ENCODE measurements at places on chromosomes 6 and 20.

GRCh38 chr6:11766589-11767450 lies 11.8 kb downstream of the ADTRP start:
- no peak for DNase-seq

DNA sequence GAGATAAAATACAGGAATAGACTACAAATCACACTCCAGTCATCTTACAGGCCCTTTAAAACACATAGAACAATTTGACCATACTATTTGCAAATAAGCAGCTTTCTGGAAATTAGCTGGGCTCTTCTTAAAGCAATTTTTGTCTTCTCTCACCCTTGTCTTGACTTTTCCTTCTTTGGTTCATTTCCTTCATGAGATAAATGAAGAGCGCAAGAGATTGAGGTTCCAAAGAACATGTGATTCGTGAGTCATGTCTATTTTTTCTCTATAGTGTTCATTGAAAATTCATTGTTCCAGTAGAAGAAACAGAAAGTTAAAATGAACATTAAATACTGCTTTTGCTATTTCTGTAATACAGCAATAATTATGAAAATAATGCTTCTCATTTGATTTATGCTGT lies 33.9 kb downstream of the PRDM1 start:
- no peak for DNase-seq

DNA sequence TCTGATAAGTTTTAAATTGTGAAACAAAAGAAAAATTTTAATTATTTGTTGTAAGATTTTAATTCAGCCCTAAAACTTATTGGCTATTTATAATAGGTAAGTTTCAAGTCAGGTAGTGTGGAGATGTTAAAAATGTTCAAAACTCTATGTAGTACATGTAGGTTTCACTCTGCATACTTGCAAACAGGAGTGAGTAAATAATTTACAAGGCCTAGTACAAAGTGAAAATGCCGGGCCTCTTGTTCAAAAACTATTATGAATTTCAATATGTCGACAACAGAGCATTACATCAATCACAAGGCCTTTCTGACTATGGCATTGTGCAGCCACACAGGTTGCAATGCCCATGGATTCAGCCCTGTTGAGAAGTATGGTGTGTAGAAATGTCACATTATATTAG lies 80.9 kb upstream of the GRIK2 start:
- no peak for DNase-seq

GRCh38 chr6:13044390-13044789 lies 283.9 kb downstream of the TBC1D7 start:
- peak; percentile 41 for DNase-seq

DNA sequence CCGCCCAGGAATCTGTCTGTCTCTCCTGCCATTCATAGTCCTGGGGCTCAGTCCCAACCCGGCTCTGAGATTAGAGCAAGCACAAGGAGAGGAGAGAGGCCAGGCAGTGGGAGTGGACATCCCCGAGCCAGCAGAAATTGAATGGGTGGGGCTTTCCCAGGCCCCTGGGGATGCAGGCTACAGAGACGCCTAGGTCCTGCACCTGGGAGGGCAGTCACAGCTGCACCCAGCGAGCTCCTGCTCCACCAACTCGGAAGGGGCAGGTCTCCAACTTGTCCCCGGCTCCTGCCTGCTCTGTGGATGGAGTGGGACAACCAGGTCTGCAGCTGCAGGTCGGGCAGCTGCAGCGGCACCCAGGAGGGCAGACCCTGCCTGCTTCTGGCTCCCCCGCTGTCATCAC lies 11.1 kb upstream of the AIG1 start:
- no peak for DNase-seq

GRCh38 chr6:90364286-90364685 lies 67.6 kb upstream of the BACH2 start:
- DNase-seq, result no peak

DNA sequence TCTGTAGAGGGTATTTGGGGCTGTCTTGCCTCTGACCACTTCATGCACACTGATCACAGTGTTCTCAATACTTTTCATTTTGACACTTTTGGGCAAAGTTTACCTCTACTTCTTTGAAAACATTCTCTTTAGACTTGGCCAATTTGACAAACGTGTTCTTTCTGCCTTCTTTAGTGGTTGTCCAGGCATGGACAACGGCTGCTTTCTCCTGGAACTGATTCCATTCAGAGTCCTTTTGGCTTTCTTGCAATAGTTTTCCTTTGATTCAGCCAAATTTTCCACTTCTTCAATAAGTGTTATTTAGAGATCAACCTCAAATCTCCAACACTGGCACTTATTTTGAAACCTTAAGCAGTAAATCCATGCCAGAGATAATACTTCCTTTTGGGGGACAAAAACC lies 6.7 kb upstream of the CST9 start:
- DNase-seq, result no peak

GRCh38 chr6:142047934-142048592 lies 84.7 kb upstream of the GJE1 start:
- no peak for DNase-seq

DNA sequence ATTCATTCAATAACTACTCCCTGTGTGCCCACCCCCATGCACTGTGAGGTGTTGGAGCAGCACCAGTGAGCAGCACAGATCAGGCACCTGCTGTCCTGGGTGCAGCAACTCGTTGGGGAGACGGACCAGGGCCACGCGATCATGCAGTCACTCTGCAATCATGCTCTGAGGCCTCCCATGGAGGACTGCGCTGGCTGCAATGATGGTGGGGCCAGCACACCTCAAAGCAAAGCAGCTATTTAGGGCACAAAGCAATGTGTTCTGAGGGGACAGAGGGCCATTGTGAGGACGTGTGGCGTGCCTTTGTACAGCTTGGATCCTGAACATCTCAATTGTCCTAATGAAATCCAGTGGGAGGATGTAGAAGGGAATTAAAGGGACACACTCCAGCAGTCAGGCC lies 41.0 kb upstream of the MPC1 start:
- DNase-seq, result no peak

DNA sequence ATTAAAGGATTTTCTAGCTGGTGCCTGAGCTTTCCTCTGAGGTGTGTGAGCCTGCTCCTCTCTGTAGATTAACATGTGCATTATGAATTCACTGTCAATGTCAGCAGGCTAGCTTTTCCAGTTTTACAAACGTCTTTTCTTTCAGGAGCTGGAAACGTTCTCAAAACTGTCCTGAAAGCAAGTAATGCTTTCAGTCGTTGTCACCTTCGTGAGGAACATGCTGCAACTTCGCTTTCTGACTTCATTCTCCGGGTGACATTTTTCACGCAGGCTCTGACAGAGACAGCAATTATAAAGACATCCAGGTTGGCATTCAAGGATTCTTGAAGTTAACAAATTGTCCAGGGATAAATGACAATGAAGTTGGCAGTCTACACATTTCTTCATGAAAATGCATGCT lies 671.5 kb downstream of the DHX35 start:
- no peak for DNase-seq

DNA sequence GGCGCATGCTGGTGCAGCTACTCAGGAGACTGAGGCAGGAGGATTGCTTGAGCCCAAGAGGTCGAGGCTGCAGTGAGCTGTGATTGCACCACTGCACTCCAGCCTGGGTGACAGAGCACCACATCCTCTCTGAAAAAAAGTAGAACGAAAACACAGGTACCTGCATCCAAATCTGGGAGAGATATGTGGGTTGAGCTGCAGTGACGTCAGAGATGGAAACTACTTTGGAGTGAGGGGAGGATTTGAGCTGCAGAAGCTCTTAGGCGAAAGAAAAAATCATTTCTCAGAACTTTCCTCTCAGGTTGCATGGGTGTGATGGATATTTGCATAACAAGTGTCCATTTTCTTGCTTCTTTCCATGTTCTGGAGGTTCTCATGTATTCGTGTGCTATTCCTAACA lies 4.0 kb upstream of the TULP1 start:
- DNase-seq, result no peak

- DNase-seq, result peak; percentile 85
These were observed 8.1 kb downstream of the SYNJ2 start for GRCh38 chr6:157989541-157990289.

DNA sequence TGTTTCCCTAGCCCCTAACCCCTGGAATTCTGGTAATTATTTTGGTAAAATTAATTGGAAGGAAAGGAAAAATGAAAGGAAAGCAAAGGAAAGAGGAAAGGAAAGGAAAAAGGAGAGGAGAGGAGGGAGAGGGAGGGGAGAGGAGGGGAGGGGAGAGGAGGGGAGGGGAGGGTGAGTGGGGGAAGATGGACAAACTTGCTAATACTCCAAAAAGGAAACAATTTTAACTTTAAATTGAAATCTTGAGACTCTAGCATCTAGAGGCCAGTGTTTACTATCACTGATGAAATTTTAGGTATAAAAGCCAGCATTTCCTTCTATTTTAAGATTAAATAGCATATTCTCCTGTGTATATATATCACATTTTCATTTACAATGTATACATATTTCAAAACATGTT lies 156.5 kb downstream of the COL12A1 start:
- no peak for DNase-seq

DNA sequence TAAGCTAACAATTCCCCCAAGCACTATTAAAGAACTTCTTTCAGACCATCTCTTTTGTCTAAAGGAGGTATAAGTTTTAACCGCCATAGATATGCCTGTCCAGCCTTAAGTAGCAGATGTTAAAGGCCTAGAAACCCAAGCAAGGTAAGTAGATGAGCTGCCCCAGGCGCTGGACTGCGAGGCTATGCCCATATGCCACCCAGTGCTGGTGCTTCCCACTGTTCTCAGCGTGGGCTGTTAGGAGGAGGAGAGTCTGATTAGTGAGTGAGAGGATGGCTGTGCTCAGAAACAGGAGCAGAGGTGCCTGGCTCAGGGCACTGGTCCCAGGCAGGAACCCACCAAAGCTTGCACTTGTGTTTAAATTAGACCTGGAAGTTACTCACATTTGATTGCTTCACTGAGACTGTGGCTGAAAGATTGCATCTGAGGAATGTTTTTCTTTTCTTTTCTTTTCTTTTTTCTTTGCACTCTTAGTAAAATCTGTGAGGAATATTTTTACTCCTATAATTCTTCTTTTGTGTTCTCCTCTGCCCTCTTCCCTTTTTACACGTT lies 32.2 kb downstream of the PRPH2 start:
- DNase-seq, result no peak

GRCh38 chr20:32024683-32025295 lies 14.6 kb downstream of the CCM2L start:
- no peak for DNase-seq

GRCh38 chr6:53281518-53282215 lies 67.1 kb downstream of the ELOVL5 start:
- DNase-seq, result no peak

DNA sequence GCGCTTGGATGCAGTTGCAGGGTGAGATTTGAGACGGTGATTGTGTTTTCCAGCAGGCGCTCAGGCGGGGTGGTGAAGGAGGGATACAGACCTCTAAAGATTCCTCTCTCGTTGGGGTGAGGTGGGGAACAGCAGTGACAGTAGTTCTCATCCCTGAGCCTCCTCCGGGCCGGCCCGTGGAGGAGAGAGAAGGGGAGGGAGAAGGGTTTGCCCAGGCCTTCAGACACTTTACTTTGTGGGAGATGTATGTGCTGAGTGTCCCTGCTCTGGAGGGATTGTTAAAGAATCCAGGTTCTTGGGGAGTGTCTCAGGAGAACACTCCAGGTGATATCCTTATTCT lies 41.0 kb downstream of the PSMB9 start:
- no peak for DNase-seq

DNA sequence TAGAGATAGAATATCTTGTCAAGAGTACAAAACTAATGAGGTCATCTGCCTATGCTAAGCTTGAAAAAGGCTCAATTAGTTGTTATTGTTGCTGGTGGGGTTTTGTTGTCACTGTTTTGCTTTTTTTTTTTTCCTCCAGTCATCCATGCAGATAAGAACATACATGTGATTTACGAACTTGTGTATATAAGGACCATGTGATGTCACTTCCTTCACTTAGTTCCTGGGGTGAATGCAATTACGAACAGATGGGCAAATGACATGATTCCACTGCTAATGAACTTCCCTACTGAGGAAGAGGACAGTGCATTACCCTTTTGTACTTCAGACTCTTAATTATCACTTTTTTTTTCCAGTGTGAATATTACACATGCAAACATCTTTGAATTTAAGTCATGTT lies 1175.3 kb upstream of the GJE1 start:
- DNase-seq, result no peak

GRCh38 chr20:10763112-10763511 lies 89.3 kb upstream of the JAG1 start:
- no peak for DNase-seq

DNA sequence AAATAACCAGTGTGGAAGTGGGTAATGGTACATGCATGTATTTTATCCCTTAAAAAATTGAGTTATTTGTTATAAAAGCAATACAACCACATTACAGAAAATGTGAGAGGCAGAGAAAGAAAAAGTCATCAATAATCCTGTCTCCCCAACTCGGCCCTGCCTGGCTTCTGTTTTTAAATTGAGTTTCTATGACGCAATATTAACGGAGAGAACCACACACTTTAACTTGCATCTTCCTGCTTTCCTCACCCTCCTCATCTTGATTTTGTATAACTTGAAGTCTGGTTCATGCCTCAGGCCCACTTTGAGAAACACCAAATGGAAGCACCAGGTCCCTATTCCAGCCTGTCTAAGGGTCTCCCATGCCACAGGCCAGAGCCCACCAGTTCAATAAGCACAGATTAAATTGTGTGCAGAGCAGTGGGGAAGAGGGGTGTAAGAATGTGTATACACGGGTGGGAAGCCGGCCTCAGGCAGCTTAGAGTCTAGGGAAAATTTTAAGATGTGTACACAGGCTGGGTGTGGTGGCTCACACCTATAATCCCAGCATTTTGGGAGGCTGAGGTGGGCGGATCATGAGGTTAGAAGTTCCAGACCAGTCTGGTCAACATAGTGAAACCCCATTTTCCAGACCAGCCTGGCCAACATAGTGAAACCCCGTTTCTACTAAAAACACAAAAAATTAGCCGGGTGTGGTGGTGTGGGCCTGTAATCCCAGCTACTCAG lies 15.9 kb downstream of the KCNK5 start:
- DNase-seq, result no peak

DNA sequence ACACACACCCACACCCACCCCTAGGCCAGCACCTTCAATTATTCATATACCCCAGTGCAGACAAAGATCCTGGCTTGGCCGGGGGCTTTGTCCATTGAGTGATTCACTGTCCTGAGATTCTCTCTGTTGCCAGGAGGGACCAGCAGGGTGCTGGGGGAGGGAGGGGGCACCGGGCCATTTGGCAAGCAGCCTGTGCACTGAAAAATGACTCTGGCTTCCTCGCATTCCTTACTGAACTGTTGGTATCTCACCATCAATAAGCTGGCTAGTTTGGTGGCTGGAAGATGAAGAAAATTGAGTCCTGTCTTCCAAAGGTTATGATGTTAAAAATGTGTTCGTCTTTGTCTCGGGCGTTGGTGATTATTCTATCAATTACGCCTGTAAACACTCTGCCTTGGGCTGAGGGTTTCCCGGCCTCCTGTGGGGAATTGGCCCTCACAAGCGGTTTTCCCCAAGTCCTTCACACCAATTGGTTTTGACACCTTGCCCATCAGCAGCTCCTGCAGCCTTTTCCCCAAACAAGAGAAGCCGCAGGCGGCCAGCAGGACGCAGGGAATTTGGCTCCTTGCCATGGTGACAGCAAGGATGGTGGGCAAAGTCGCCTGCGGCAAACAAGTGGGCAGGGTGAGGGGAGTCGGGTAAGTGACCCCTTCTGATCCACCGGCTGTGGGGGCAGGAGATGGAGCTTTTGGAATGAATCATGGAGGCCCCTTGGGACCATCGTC lies 4.9 kb downstream of the VSTM2L start:
- DNase-seq, result peak; percentile 67

GRCh38 chr20:33668466-33669155 lies 1.9 kb downstream of the ACTL10 start:
- no peak for DNase-seq
